ENCODE measurements at places on chromosomes 5 and 9.

DNA sequence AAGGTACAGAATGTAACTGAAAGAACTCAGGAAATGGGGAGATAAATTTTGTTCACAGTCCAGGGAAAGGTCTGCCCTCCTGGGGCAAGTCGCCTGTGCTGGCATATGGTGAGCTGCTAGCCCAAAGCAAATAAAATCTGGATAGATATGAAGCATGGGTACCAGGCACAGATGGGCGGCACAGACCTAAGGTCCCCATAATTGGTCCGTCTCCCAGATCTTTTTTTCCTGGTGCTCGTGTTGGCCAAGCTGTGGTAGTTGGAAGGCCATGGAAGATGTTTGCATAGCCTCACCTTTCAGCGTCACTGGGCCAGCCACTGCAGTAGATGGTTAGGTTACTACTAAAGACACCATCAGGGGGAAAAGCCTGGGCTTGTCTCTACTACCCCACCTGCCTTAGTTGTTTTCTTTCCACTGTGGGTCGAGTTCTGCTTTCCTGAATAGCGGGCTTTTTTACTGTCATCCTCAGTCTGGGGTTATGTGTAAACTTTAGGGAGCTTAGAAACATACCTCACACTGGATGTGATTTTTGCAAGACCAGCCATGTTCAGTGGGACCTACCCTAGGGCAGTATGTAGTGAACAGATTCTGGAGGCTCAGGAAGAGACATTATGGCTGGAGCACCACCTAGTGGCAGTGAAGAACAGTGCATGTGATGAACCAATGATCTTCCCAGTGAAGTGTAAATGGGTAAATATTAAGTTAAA, 24.2 kb upstream of the GLRX start:
- peak; percentile 84 for DNase-seq

DNA sequence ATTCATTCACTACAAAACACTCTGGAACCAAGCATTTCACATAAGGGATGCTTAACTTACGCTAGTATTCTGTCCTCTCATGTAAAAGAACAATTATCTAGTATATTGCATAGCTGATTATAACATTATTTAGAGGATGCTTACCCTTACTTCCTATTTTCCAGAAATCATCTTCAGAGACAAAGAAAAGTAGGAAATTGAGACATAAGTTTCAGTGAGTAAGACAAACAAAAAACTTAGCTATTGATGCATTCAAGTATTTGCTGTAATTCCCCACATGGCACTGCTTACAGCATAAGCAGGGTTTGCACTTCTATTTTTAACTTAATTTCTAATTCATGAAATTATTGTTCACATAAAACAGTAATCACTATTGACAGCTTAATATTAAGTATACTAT, 104.8 kb upstream of the SREK1 start:
- DNase-seq, result no peak

- DNase-seq, result no peak
Measured at GRCh38 chr5:666816-667498, 26.2 kb downstream of the TPPP start.

- no peak for DNase-seq
Measured at GRCh38 chr5:92633875-92634487, 947.0 kb downstream of the NR2F1-AS1 start.

DNA sequence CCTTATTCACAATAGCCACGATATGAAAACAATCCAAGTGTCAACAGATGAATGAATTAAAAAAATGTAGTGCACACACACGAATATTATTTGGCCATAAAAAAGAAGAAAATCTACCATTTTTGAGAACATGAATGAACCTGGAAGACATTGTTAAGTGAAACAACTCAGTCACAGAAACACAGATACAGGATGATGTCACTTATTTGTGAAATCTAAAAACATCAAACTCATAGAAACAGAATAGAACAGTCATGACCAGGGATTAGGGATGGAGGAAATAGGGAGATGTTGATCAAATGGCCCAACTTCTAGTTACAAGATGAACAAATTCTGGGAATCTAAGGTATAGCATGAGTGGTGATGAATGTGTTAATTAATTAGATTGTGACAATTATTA, 72.3 kb downstream of the MACIR start:
- no peak for DNase-seq

DNA sequence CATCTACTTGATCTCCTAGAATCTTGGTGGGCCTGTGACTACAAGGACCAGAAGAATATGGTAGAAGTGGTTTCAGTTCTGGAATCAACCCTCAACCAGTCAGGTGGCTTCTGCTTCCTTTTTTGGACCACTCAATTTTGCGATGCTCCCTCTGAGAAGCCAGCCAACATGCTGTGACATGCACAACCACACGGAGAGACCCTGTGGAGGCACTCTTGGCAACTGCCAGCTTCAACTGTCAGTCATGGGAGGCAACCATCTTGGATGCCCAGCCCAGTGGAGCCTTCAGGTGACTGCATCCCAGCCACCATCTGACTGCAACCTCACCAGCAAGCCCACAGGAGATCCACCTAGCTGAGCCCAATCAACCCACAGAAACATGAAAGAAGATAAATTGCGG, 137.3 kb downstream of the FAM114A2 start:
- DNase-seq, result no peak

DNA sequence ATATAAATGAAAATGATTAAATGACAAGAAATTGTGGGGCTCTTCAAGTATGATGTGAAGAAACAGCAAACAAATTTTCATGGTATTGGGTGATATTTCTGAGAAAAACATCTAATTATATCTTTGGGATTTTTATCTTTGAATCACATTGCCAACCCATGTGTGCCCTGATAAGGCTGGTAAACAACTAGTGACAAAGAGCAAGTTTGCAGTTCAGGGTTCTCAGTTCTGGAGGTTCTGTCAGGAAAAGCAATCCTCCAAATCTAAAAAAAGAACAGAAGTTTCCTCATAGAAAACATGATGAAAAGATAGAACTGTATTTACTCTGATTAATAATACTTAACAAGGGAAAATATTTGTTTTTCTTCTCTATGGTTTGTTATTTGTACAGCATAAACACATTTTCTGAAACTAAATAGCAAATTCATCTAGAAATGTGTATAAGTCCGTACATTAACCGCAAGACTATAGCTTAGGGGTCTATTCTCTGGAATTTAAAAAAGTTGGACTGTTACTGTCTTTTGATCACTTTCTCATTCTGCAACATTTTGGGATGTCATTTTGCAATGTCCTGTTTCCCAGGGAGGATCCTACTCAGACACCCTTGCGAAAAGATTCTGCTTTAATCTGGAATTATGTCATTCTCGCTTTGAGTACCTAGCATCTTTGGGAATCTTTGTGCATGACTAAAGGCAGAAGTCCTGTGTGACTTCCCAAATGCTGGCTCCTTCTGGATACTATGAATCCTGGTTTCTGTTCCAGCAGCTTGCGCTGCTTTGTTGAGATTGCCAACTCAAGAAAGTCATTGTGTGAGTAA, 308.5 kb downstream of the ADGRV1 start:
- no peak for DNase-seq

GRCh38 chr9:4927043-4927471, 58.0 kb upstream of the JAK2 start:
- DNase-seq, result no peak

DNA sequence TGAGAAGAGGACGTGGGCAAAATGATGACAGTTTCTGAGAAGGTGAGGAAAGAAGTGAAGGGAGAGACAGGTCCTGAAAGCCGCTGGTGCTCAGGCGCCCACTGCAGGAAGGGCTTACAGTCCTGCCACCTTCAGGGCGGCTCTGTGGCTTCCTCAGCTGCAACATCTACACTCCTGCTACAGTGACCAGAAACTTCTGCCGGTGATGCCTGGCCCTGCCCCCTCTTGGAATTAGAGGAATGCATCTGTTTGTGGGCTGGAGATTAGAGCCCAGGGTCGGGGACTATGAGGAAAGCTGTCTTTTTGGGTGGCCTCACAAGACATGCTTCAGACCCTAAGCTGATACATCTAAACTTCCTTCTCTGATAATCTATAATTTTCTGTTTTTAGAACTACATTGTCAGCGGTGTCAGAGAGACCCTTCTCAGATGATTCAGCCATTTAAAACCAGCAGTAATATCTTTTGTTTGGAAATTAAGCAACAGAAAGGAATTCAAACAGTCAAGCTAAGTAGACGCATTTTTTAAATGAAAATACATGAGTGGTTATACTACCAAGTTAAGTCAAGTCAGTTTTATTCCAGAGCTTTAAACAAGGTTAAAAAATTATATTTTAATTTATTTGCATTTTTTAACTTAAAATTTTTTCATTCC, 30.4 kb downstream of the PRDM6 start:
- DNase-seq, result no peak
